ENCODE measurements at places on chromosomes 6 and 20.
A peak's percentile ranks its signal among the peaks of the same experiment; 100 is the strongest.

GRCh38 chr6:39999006-39999867 is 65.0 kb upstream of the MOCS1 start:
- no peak for DNase-seq

DNA sequence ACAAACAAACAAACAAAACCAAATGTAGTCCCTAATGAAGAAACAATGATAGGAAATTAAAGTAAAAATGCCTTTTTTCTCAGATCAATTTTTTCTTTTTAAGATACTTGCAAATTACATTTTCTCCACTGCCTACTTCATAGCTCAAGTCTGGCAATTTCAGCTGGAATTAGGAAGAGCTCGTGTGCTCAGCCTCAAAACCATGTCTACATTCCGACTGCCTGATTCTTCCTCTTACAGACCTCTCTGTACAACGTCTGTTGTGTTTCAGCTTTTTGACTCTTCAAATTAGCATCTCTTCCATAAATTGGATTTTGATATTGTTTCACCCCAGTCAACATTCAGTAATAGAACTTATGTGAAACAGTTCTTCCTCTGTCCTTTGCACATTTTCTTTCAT is 9.3 kb upstream of the EDN1 start:
- DNase-seq, result no peak

DNA sequence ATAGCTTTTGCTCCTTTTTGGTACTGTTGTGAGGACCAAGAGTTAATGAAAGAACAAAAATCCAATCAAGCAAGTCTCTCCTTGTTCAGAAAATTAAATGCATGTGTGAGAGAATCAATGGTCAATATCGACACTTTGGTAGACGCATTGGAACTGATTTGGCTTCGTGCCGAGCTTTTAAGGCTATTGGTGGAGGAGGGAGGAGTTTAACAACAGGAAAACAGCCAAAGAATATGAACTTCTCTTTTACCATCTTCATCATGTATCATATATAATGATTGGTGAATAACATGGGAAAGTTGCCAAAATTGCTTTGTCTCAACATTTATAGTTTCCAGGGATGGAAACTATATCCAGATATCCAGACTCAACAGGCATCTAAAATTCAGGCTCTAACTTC is 266.5 kb upstream of the CITED2 start:
- no peak for DNase-seq

- DNase-seq, result peak; percentile 40
Observed at GRCh38 chr6:99330159-99330558, 19.3 kb downstream of the FAXC start.

DNA sequence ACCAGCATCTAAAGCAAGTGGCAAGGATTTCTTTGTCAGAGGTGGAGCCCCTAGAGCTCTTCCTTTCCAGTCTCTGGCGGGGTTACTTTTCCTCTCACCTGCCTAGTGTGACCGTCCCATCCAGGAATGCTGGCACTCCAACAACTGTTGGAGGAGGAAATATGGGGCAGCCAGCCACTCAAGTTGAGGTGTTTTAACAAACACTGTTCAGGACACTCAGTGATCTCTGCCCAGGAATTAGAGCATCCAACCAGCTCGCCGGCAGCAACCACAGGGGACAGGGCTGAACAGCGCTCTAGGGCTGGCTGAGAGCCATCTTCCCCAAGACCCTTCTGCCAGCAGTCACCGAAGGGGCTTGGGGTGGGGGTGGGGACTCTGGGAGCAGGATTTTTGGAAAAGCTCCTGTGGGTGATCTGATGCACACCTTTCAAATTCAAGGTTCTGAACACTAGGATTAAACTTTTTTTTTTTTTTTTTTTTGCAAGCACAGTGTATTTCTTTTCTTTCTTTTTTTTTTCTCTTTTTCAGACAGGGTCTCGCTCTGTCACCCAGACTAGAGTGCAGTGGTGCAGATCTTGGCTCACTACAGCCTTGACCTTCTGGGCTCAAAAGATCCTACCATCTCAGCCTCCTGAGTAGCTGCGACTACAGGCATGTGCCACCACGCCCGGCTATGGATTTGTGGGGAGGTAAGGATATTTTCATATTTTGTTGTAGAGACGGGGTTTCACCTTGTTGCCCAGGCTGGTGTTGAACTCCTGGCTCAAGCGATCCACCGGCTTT is 28.4 kb upstream of the KCNK16 start:
- no peak for DNase-seq

DNA sequence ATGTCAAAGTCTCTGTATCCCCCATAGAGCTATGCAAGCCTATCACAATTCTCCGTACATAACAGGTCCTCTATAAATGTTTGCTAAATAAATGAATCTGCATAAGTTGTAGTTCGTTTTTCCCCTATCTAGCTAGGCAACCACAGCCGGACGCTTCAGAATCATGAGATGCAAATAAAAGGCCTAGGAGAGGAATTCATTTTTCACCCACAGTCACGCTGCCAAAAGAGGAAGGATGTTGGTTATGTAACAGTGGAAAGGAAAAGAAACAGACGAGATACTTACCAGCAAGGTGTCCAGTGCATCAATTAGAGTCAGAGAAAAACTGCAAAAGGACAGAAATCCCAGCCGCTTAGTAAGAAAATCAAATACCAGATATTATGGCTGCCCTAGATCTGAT is 2.4 kb downstream of the EDEM2 start:
- DNase-seq, result no peak

DNA sequence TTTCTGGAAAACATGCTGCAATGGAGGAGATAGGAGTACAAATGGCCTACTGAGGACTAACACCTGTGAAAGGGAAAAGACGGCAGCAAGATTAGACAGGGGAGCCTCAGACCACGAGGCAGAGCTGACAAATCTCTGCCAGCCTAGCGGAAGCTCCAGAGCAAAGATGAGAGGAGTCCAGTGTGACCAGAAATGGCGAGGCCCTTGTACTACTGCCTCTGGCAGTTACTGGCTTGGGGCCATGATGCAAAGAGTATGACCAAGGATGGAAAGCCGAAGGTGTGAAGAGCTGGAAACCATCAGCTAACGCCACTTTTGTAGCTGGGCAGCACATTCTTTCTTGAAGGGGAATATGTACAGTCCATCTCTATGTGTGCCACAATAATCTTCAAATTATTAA is 55.4 kb downstream of the RALGAPA2 start:
- DNase-seq, result no peak

GRCh38 chr20:6886065-6886729 is 118.7 kb downstream of the BMP2 start:
- DNase-seq, result no peak

DNA sequence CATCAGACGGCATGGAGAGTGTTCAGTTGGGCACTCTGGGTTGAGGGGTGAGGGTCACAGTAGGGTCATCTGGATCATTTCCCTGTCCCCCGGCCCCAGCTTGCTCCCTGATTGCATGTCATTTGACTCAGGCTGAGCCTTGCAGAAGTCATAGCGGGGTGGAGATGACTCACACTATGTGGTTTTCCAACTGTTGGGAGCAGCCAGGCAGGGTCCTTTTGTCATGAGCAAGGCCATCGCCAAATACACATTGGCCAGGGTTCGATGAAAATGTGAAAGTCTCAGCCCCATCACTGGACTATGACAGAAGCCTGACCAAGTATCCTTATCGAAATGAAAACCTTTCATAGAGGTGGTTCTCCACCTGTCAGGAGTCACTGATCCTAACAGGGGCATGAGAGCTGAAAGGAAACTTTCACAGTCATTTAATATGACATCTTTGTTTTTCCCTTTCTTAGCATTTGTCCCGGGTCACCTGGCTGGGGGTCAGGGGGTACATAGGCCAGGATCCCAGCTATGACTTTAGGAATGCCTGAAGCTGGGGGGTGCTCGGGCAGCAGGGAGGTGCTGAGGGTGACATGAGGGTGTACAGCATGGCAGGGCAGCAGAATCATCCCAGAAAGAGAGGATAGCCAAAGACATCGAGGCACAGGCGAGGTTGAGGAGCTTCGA is 70.2 kb upstream of the CD93 start:
- DNase-seq, result no peak

- DNase-seq, result no peak
Observed at GRCh38 chr20:35833241-35833640, 61.4 kb downstream of the PHF20 start.

- no peak for DNase-seq
Observed at GRCh38 chr6:127912914-127913313, 12.1 kb upstream of the THEMIS start.

DNA sequence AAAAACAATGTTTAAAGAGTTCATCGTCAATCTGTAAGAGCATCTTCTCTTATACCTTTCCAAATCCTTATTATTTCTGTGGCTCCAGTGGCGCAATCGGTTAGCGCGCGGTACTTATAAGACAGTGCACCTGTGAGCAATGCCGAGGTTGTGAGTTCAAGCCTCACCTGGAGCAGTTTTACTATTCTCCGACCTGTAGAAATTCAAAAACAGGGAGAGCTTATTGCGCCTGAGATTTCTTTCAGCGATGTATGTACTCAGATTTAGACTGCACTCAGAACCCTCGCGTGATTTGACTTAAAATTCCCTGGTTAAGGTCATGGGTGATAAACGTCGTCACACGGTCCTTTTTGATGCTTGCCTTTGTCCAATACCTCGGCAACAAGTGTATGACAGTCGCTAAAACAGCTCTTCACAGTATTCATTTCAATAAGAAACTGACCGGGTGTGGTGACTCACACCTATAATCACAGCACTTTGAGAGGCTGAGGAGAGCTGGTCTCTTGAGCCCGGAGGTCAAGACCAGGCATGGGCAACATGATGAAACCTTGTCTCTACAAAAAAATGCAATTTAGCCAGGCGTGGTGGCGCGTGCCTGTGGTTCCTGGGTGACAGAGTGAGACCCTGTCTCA is 11.9 kb downstream of the GPX5 start:
- DNase-seq, result peak; percentile 14

DNA sequence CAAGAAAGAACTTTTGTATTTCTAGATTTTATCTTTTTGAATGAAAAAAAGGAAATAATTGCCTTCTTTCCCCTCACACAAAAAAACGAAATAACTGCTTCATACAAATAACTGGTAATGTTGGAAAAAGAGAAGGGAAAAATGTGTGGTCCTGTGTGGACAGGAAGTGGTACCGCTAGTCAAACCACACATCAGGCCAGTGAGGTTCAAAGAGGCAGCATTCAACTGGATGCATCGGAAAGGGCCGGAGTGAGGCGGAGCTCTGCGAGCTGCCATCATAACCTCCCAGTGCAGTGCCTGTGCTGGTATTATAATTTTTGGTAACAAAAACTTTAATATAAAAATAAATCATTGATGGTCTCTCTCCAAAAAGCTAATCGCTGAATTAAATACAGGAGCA is 111.2 kb downstream of the IRF4 start:
- no peak for DNase-seq

- no peak for DNase-seq
Observed at GRCh38 chr6:26211963-26212362, 124.7 kb downstream of the HFE start.

DNA sequence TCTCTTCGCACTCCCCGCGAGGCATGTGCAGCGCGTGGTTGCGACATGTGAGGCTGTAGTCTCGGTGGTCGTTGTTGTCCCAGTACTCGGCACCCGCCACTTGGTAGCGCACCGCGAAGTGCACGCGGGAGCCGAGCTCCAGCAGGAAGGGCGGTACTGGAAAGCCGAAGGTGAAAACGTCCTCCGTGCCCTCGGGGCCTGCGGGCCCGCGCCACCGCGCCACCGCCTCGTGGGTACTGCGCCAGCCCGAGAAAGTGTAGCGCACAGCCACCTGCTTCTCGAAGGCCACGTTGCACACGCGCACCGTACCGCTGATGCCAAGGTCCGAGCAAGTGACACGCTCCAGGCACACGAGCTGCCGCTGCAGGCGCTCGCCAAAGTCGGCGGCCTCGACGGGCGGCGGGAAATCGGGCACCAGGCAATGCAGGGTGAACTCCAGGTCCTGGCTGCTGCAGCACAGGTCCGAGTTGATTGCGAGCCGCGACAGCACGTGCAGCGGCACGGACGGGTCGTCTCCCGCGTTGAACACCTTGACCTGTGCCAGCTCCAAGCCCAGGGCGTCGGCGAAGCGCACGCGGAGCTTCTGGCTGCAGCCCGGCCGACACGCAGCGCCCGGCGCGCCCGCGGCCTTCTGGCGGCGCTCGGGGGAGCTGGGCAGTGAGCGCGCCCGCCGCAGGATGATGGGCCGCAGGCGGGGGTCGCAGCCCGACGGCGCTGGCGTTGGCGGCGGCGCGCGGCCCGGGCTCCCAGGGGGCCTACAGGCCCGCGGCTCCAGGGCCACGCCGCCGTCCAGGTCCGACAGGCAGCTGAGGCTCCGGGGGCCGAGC is 840 bp downstream of the PPP1R3D start:
- DNase-seq, result no peak

DNA sequence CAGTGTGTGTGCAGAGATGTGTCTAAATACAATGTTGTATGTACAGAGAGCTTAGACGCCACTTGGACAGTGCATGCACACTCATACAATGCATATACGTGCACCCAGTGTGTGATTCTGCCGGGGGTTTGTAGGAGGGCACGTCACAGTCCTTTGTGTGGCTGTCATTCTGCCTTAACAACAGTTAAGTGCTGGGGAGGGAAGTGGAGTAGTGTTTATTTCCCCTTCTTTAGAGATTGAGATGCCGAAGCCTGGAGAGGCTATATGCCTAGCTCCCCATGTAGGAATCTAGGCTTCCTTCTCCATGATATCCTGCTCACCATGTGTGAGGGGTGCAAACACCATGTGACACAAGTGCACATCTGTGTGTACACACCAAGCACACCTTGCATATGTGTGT is 38.2 kb downstream of the MDFI start:
- no peak for DNase-seq

GRCh38 chr6:20979076-20979475 is 444.8 kb downstream of the CDKAL1 start:
- no peak for DNase-seq

DNA sequence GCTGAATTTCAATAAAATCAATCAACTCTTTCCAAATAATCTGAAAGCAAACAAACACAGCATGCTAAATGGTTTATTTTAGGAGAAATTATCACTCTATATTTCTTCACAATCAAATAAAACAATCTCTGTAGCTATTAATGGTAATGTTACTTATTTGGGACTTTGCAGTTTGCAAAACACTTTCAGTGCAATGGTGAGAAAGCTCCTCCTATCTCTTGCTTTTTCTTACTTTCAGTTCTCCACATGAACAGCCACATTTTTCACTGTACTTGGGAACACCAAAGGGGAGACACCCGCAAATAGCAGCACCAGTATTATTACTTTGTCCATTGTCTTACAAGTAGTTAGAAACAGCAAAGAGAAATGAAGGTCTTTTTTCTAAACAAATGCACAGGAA is 92.4 kb downstream of the DST start:
- DNase-seq, result no peak

DNA sequence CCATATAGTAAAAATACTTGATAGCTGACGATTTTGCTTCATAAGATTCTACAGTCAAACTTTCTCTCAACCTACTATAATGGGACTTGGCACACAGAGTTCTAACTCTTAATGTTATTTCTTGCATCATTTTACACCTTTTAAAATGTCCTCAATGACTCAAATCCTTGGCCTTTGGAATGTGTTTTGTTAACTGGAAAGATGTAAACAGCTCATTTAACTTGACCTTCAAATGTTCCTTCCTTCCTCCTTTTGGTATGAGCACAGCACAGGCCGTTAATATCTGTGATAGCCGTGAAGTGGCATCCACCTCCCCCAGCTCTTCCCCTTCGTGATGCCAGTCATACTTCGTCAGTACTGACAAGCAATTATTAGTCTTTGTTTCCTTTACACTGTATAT is 972.0 kb upstream of the CITED2 start:
- DNase-seq, result no peak

- DNase-seq, result peak; percentile 98
Observed at GRCh38 chr20:33810885-33811775, at the start of gene CHMP4B. Gene CHMP4B (plus strand): TSS chr20:33811348. CDS start chr20:33811469, 121 bp downstream.

GRCh38 chr20:4811661-4812181 is 90.0 kb downstream of the PRND start:
- DNase-seq, result peak; percentile 30

All from activated CD4-positive, alpha-beta T cell treated with anti-CD3 and anti-CD28 coated beads for 4 hours (primary cell).